ENCODE measurements at places on chromosomes 7 and 10.

DNA sequence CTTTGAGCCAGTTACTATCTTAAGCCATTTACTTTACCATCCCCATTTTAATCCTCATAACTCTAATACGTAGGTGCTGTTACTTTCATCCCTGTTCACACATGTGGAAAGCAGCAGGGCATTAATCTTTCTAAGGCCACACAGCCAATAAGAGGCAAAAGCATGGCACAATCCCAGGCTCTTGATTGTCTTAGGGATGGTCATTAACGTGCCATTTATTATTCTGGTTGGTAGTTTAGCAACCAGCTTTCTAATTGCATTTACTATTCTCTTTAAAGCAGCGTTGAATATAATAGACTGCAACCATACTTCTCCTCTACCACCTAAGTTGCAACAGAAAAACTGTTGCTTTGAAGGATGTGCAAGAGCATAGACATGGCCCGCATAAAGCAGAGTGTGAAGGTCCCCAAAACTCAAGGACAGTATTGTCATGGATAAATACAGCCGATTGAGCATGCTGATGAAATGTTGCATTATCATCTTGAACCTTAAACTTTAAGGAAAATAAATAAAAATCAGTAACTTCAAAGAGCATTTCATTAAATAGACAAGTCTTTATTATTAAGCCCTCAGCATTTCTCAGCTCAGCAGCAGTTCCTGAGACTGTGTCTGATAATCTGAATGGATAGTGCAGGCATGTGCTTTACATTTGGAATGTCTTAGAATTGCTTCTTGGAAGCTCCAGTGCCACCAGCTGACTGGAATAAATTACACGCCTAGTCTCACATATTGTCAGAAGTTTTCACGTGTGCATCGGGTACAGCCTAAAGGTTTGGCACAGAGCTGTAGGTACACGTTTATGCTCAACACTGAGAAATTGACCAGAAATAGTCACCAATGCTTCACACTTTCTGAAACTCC is 467.1 kb downstream of the SDK1 start:
- no peak for DNase-seq

- no peak for DNase-seq
Observed at GRCh38 chr7:81236560-81236959, 317.7 kb upstream of the SEMA3C start.

DNA sequence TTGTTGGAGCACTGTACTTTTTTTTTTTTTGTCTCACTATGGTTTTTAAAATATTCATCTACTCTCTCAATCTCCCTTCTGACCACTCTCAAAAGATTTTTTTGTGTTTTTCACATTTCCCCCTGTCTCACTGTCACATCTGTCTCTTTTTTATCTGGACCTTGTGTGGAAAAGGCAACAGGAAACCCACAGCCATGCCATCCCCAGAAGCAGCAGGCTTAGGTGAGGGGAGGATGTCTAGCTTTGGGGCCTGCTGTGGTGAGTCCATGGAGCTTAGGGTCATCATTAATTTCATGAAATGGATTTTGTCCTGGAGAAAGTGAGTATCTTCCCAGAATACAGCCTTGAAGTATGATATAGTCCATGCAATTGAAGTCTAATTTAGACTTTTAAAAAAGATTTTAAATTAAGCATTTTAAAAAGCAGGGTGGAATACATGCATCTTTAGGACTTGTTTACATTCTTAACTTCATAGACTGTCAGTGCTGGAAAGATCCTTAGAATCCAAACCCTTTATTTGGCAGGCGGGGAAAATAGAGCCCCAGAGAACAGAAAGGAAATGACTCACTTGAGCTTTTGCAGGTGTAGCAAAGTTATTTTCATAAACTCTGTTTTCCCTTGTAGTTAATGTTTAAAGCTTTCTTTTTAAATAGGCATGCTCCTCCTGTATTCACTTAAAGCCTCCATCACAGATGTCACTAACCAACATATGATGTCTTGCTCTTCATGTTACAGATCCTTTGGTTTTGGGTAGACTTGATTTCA is 25.1 kb downstream of the MINDY4 start:
- DNase-seq, result no peak

- no peak for DNase-seq
Observed at GRCh38 chr7:114439581-114439980, 25.0 kb downstream of the FOXP2 start.

DNA sequence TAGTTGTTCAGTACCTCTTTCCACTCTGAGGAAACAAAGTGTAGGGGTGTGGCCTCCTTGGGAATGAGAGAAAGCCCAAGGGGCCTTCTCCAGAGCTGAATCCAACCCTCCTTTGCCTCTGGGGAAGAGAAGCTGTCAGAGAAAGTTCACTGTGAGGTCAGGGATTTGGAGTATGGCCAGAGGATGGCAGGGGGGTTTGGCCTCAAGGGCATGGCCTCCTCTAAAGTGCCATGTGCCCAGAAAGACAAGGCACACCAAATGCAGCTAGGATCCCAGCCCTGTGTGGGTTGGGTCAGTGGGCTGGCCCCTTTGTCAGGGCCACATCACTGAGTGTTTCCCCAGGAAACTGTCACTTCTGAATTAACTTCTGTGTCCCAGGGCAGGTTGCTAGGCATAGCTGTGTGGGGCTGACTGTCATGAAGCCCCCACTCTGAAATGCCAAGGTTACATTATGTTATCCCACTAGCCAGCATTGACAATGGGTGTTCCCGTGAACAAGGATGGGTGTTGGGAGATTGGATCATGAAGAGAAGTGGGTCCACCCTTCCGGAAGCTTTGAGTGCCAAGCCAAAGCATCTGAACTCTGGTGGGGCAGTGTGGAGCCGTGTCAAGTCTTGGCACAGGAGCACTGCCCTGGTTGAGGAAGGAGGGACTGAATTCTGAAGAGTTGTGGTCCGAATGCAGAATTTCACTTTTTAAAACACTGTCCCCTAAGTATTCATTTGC is 123.3 kb downstream of the ZMIZ1 start:
- DNase-seq, result no peak

- peak; percentile 42 for DNase-seq
Observed at GRCh38 chr10:75403144-75403938, 1.8 kb upstream of the ZNF503 start.

GRCh38 chr7:148049068-148049467 is 541.5 kb upstream of the C7orf33 start:
- DNase-seq, result no peak

- DNase-seq, result no peak
Observed at GRCh38 chr10:121578298-121578697, 19.9 kb downstream of the FGFR2 start.
